ENCODE measurements at places on chromosomes 11 and 22.

DNA sequence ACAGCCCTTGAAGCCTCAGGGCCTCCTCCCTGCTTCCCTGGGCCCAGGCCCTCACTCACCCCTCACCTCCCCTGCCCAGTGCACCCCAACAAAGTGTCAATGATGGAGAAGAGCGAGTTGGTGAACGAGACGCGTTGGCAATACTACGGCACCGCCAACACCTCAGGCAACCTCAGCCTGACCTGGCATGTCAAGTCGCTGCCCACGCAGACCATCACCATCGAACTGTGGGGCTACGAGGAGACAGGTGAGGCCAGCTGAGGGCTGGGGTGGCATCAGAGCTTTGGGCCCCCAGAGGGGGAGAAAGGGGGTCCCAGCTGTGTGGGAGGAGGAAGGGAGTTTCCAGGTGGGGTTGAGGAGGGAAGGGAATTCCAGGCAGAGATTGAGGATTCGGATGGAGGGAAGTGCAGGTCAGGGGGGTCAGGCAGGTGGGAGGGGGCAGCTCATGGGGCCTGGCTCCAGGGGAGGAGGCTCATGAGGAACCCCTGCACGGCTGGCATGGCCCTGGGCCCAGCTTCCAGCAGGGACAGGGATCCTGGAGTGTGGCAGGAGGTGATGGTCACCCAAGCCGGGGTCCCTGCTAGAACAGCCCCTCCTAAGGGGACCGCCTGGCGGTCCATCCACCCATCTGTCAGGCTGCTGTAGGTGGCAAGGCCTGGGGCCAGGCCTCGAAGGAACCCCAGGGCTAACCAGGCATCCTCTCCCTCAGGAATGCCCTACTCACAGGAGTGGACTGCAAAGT, 2.9 kb downstream of the SUSD2 start:
- no peak for DNase-seq

- DNase-seq = peak; percentile 69
Measured at GRCh38 chr11:16981651-16982194, 32.5 kb downstream of the PLEKHA7 start.

- no peak for DNase-seq
Measured at GRCh38 chr11:69487849-69488542, 6.5 kb downstream of the LINC01488 start.

- peak; percentile 50 for DNase-seq
Measured at GRCh38 chr11:112113539-112114457, 27.1 kb downstream of the SDHD start.

GRCh38 chr11:103683576-103683975, 352.9 kb upstream of the DDI1 start:
- no peak for DNase-seq

- DNase-seq = no peak
Measured at GRCh38 chr22:20206709-20207215, 55.9 kb upstream of the CCDC188 start.

DNA sequence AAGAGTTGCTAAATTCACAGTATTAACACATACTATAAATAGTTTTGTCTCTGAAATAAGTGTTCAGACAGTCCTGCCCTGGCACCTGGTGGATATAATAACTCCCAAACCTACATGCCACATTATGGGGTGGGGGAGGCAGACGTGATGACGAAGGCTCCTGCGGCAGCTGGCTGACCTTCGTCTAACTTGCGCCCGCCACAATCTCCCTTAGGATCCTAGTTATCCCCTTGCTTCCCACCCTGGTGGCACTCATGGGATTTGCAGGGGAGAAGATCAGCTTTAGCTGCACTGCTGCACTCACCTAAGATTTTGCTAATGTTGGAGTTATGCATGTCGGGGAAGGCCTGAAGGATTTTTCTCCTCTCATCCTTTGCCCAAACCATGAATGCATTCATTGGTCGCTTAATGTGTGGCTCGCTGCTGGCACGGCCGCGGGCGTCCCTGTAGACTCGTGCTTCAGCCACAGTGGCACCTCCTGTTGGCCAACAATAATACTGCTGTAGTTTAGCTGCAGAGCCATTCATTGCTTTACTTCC, 367.6 kb downstream of the SOX6 start:
- no peak for DNase-seq

DNA sequence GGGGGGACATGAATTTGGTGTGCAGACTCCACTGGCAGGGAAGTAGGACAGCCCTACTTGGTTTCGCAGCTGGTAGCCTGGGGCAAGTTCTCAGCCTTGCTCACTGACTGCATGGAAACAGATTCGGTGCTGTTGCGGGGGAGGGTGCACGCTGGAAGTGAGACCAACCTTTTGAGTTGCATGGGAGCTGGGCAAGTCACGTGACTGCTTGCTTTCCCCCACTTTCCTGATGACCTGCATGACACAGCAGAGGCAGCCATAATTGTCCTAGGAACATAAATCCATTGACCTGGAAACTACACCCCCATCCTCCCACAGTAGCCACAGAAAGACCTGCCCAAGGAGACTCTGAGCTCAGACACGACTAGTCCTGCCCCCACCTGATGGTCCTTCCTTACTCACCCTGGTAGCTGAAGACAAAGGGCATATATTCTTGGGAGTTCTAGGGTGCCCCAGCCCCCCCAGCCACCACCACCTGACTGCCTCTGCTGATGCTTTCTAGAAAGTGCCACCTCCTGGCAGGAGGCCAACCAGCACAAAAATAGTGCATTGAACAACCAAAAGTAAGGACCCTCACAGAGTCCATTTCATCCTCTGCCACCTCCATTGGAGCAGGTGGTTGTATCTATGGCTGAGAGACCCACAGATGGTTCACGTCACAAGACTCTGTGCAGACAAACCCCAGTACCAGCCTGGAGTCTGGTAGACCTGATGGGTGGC, 4.1 kb upstream of the HBG2 start:
- no peak for DNase-seq

- DNase-seq = no peak
Measured at GRCh38 chr11:75845324-75845723, 30.3 kb downstream of the UVRAG start.

DNA sequence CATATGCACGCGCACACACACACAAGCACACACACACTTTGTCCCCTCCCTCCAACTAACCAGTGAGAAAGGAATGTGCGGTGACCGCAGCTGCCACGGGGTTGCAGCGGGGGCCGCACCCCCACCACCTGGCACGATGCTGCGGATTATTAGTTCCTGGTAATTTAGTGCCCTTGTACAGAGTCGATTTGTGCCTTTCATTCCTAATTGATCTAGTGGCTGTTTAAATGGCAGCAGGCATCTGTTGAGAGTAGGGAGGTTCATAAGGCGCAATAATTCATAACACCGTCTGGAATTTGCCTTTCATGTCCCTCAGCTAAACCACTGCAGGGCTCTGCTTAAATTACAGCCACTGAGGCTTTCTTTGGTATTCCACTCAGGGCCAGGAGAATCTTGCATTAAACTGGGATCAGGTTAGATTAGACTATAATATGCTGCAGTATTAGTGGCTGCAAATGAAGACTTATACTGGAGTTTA, 113.7 kb downstream of the FEZ1 start:
- DNase-seq = no peak

- no peak for DNase-seq
Measured at GRCh38 chr11:67248653-67249052, 17.6 kb upstream of the GRK2 start.

DNA sequence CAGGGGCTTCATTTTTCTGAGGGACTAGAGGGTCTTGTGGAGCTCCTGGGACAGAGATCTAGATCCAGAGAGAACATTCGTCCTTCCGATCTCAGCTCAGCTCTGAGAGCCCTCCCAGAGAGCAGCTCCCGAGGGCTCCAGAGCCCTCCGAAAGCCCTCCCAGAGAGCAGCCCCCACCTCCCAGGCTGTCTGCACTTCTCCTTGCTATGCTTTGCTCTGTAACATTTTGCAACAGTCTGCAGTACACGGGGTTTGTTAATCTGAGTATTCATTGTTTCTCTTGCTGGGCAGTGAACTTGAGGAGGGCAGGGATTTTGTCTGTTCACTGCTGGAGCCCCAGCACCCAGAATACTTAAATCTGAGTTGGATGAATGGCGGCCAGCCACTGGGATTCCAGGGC, 2.6 kb downstream of the GGA1 start:
- no peak for DNase-seq

DNA sequence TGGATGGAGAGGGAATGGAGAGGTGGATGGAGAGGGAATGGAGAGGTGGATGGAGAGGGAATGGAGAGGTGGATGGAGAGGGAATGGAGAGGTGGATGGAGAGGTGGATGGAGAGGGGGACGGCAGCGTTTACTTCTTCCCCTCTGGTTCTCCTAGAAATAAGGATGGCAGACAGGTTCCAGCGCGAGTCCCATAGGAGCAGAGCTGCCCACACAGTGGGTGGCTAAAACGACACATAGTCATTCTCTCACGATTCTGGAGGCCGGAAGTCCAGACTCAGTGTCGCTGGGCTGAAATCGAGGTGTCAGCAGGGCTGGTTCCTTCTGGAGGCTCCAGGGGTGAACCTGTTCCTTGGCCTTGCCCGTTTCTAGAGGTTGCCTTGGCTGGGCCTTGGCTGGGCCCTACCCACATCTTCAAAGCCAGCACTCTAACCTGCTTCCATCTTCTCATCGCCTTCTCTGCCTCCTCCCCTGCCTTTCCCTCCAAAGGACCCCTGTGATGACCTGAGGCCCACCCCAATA, 12.7 kb upstream of the CTSD start:
- no peak for DNase-seq

DNA sequence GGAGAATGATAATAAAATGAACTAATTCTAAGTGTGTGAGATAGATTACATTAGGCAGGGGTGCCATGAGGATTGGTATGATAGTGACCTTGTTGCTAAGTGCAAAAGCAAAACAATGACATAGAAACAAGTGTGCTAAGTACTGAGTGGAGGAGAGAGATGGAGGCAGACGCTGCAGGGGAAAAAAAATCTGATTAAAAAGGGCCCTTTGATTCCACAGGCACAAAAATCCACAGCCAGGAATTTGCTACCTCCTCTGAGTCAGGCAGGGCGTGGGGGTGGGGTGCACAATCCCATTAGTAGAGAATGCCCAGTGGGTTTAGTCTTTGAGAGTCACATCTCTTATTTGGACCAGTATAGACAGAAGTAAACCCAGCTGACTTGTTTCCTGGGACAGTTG, at the start of gene CNTF:
Gene CNTF, plus strand, starts transcription at position 322 of the 400 bp plus-strand sequence. CDS start 88 bp downstream, outside the sequence.
- no peak for DNase-seq

DNA sequence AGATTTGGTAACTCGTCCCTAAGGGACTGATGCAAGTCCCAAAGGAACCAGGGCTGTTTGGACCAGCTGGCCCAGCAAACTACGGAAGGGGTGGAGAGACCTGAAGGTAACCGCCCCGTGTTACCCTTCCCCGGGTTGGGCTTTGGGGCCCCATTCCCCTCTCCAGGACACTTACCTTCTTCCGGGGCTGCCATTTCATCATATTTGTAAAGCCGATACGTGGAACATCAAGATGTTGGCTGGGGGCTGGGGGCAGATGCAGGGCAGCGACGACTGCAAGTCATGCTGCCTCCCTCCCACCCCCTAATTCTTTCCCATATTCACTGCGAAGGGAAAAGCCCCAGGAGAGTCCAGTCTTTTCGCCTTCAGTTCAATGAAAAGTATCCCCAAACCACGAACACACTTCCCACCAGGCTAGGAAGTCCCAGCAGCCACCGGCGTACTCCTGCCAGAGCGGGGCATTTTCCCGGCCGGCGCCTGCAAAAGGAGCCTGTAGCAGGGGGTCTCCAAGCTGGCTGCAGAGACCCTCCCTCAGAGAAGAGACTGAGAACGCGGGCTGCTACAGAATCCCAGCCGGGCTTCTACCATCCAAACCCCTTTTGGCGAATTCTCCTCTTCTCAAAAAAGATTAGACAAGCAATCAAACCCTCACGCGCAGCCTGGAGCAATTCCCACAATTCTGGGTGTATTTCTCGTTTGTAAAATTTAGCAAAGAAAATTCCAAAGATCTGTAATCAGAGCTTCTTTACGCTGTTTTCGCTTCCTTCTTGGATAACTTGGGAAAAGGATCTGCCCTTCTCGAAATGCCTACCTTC, 236.7 kb downstream of the TTC28 start:
- DNase-seq = no peak

- no peak for DNase-seq
Measured at GRCh38 chr11:116310698-116311097, 462.1 kb downstream of the BUD13 start.

GRCh38 chr11:115561116-115561515, 56.9 kb upstream of the CADM1 start:
- no peak for DNase-seq

- no peak for DNase-seq
Measured at GRCh38 chr11:36447514-36447913, 62.6 kb downstream of the TRAF6 start.

DNA sequence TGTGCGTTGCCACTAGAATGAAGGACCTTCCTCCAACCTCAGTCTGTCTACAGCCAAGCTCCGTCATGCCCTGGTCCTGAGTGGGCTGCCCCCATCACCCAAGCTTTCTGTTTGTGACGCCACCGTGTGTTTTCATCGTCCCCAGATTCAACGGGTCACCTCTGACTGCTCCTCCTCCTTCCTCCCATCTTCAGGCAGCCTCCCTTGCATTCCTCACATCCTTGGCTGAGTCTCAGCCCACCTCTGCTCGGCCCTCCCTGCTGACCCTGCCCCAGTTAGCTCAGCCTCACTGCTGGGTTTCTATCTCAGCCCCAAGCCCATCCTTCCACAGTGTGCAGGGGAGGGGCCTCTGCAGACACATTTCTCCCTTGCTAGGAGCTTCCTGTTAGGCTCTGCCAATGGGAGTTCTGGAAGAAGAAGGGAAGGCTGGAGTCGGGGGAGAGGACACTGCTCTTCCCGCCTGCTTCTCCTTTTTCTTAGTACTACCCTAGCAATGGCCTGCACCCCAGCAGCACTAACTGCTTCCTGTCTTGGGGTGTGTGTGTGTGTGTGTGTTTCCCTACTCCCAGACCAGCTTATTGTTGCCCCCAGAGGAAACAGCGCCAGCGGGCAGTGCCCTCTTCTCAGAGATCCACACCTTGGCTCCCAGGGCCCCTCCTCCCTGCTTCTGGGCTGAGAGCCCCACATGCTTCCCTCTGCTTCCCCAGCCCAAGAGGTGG, 5.2 kb downstream of the IFT27 start:
- no peak for DNase-seq

GRCh38 chr11:64059339-64060140, 23.8 kb downstream of the FLRT1 start:
- DNase-seq = no peak

DNA sequence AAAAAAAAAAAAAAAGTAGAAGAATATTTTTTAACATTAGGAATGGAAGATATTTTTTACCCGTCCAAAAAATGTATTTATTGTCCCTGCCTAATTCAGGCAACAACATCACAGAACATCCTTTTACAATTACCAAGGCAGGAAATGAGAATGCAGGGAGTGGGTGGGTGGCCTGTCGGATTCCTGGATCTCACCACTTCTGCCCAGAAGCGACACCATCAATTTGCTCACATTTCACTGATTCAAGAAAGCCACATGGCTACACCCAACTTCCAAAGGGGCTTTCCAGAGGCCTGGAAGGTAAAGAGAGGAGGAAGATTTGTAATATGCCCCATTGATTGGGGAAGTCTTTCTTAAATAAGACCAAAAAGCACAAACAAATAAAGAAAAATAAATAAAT, 93.8 kb upstream of the CLPB start:
- no peak for DNase-seq

DNA sequence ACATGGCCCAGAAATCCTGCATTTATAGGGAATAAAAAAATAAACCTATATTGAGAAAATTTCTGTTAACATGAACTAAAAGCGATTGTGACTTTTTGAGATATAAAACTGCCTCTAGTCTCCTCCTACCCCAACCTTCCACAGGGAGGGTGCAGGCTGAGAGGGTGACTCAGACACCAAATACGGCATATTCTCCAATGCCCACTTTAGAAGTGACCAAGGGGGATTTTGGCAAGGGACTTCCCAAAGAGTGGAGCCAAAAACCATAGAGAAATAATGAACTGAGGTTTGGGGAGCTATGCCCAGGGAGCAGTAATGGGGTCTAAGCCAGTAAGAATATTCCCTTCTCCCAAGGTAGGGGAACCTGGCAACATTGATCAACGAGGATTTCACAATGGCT, 124.9 kb upstream of the ZC3H12C start:
- DNase-seq = no peak

All from NCI-H2029 (cell line).